Left cardiac atrium (tissue), 4 donors: ENCODE measurements at places on chromosomes 3 and 15.

GRCh38 chr3:94522488-94522887 is 459.6 kb downstream of the NSUN3 start:
- DNase-seq = no peak

- no peak for DNase-seq
Observed at GRCh38 chr3:30742796-30743619, 136.6 kb downstream of the TGFBR2 start.

DNA sequence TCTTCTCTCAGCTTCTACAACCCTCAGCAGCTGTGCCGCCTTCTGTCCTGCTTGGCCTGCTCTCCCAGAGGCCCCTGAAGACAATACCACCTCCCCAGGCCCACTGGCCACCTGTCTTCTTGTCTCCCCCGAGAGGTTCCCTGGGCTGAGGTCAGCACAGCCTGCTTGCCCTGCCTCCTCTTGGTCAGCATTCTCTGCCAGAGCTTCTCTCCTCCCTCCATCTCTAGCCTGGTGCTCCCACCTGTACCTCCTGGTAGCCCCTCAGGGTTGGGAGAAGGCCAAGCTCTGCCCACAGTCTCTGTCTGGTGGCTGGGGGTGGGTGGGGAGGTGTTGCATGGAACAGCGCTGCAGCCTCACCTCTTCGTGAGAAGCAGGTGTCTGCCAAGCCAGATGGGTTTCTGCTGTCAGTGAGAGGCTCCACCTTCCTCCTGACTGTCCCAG is 5.6 kb upstream of the ISLR start:
- DNase-seq = no peak

DNA sequence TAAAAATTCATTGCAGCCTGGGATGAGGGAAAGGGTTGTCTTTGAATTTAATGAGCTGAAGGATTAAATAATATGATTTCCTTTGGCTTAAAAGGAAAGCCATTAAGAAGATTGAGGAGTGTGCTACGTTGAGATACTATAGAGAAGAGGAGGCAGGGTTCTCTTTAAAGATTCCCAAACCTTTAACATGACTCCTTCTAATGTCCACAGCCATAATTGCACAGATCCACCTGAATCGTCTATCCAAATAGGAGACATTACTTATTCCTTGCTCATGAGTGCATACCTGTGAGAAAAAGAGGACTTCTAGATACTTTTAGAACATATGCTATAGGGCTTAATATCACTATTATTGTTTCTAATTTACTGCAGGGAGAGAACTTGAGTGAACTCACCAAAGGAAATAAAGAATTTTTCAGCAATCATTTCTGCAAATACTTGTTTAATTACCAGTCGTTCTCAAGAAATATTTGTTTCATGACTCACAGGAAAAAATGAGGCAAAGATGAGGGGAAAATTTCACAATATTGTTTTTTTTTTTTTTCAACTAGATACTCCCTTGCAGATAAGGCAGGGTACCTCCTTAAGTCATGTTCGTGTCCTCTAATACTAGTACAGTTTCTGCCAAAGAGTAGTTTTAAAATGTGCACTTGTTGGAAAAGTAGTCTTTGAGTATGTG is 8.9 kb upstream of the SUCNR1 start:
- DNase-seq = no peak

DNA sequence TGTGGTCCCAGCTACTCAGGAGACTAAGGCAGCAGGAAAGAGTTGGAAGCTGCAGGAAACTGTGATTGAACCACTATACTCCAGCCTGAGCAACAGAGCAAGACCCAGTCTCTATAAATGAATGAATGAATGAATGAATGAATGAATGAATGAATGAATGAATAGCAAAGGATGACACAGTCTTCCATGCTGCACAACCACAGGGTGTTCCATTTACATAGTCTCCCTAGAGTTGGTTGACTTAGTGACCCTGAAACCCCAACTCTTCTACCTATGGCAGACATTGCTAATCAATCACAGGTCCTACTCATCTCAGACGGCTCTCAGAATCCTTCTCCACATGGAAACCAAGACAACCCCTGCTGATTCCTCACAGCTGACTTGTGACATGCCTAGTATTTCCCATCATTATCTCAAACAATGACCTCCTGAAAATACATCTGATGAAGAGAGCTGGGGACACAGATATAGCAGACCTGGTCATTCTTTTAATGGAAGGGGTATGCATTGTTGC is 2.1 kb downstream of the IQCF5 start:
- DNase-seq = no peak

- DNase-seq = no peak
Observed at GRCh38 chr3:57199895-57200297, at the start of gene HESX1. TSS of gene HESX1 (minus strand) at chr3:57199978. CDS start at chr3:57199918, 60 bp downstream.

DNA sequence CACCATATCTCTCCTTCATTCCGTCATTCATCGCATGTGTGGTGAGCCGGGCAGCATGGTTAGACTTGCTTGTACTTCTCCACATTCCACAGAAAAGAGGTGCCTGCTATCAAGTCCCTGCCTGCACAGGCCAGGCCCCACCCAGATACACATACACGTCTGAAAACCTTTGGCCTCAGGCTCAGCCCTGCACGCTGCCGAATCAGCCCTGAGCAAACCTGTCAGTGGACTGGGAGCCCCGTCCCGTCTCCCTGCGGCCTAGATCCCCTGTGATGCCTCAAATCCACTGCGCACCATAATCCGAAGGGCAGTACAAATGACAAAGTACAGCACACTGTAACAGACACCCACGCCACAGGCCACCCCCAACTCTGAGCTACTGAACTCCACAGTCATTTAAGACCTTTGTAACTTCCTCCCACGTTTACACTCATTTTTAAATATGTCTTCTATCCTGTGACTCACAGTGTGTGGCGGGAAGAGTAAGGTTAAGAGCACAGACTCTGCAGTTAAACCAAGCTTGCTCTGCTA is 67.1 kb downstream of the MB21D2 start:
- no peak for DNase-seq

GRCh38 chr3:112320691-112321090 is 12.3 kb upstream of the CD200 start:
- no peak for DNase-seq

DNA sequence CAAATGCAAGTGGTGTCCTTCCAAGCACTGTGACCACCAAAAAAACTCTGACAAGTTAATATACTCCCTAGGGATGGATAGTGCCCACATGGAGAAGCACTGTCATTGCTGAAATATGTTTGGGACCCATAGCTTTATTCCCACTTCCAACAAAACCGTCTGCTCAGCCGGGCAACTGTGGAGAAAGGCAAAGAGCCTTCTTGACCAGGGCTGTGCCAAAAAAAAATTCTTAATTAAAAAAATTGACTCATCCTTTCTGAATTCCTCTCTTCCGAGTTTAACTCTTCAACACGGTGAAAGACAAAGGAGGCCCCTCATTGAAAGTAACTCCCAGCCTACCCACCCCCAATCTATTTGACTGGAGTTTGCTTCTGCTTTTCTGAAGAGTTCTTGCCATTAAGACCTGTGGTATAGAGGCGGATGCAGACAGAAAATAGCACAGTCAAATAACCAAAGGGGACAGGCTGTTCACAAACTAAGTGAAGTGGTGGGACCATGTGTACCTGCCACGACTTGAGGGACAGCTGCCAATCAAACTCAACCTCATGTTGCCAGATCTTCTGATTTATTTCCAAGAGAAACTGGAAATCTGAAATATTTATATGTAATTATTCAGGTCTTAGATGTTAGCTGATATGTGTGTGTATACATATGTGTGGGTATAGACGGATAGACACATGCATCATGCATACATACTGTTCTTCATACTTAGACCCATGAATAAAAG is 135.4 kb upstream of the PFN2 start:
- DNase-seq = no peak

DNA sequence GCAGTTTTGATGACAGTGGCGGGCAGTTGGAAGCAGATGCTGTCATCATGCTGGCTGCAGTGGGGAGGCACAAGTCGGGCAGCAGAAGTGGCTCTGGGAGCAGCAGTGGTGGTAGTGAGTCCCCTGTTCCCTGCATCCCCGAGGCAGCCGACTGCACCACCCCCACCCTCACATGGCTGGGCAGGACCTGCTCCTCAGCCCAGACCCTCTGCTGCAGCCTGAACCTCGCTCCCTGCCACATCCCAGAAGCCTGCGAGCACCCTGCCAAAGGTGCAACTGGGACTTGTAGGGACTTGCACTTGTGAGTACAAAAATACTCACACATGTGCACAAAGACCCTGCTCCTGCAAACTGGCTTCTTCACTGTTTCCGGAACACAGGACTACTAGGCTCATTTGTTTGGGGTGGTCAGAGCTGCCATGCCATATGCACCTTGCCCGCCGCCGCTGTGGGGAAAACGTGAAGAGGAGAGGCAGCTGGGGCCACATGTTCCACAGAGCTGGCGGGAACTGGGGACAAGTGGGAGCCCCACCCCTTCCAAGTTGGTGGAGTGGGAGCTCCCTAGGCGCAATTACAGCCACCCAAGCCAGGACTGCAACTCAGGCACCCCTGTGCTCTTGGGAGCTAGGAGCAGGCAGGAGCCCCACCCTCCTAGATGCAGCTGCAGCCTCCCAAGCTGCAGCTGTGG is 2.2 kb downstream of the JMJD7 start:
- DNase-seq = no peak

DNA sequence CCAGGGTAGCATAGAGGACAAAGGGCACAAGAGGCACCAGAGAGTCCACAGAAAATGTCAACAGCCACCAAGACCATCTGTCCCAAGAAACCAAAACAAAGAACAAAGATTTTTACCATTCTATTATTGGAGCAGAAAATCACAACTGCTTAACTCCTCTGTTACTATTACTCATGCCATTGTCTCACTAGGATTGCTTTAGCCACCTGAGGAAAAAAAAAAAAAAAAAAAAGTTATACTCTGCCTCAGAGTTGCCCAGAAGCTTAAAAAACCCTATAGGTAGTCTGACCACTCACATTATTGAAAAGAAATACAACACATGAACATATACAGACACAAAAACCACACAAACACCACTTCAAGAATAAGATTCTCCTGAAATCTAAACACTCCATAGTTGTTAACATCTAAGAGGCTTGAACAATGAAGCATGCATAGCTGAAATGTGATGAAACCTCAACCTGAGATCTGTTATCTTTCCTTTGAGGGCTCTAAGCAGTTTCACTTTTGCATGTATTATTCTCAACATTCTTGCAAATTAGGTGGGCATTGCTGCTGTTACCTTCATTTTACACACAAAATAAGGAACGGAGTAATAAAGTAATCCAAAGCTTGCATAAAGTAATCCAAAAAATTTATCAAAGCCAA is 85.4 kb downstream of the IGSF11 start:
- no peak for DNase-seq

DNA sequence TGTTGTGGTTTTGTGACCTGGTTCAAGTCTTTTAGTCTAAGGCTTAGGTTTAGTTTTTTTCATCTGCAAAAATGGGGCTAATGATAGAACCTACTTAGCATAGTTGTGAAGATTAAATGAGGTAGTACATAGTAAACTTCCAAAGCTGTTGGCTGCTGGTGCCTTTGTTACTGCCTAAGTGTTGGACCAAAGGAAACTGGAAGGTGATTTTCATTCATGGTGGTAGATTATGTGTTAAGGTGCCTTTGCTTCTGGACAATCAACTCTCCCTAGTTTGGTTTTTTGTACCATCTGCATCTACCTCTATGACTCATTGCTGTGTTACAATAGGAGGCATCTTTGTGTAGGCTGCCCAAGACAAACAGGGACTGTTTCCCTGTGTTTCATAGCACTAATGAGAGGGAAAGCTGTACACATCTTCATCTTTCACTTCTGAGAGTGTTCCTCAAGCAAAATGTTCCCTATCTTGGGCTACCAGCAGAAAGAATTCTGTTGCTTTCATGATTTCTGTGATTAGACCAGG is 3.2 kb downstream of the MAP2K1 start:
- no peak for DNase-seq
